Mesothelial cell of epicardium (in vitro differentiated cells): ENCODE measurements at places on chromosomes 1 and 21.
A peak's percentile ranks its signal among the peaks of the same experiment; 100 is the strongest.

- DNase-seq, result no peak
Observed at GRCh38 chr1:215001419-215002021, 81.0 kb upstream of the KCNK2 start.

DNA sequence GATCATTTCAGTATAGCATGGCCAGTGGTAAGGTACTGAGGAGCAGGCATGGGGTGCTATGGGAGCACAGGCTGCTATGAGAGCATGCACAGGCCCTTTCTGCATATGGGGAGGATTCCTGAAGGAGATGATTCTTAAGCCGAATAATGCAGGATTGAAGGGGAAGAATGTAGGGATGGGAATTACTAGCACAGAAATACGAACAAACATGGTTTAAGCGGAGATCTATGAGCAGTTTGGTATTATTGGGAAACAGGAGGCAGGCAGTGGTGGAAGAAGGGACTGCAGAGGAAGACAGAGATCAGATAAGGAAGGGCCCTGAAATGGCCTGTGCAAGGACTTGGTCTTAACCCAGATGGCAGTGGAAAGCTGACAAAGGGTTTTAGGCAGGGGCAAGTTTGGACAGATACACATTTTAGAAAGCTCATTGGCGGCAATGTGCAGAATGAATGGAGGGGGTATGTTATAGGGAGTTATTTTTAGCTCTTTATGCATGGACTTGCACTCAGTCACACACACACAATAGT lies 1.7 kb downstream of the OSCP1 start:
- no peak for DNase-seq

DNA sequence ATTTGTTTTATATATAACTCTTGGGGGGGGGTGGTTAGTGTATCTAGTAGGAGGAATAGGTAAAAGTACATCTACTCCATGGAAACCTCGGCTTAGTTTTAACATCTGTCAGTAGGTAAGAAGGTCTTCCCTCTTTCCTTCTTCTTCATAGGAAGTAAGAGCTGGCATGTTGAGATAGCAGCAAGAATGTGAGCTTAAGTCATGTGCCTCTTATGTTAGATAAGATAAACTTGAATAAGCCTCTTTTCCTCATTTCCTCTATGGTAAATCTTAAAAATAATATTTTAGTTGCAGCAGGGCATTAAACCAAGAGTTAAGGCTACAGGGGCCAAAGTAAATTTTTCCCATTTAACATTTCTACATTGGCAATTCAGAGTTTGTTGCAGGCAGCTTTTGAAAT lies 100.4 kb downstream of the MAP3K21 start:
- no peak for DNase-seq

DNA sequence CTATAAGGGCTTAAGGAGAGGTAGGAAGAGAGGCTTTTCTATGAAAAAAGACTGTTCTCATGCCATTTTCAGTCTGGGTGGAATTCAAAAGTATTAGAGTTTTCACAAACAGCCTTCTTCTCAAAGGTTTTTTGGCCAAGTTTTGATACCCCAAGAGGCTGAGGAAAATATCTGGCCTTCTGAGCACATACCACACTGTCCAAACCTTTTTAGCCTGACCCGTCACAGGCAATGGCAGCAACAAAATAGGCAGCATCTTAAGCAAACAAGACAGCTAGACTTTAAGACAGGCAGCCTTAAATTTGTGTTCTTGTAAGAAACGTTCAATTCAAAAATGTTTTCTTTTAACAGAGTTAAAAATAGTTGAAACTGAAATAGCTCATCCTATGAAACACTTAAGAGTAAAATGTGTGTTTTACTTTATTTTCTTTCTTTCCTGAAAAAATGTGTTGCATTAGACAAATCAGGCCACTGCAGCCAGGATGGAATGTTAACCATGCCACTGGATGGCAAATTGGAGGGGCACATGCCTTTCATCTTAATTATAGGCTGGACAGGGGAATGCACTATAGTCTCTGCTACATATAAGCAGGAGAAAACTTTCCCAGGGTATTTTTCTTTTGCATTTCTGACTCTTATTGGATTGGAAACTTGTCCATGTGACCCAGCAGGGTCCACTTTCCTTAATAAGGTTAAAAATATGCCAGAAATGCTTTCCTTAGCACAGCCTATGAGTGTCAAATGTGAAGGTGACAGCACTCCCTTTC lies 315.0 kb downstream of the TGFB2 start:
- no peak for DNase-seq

DNA sequence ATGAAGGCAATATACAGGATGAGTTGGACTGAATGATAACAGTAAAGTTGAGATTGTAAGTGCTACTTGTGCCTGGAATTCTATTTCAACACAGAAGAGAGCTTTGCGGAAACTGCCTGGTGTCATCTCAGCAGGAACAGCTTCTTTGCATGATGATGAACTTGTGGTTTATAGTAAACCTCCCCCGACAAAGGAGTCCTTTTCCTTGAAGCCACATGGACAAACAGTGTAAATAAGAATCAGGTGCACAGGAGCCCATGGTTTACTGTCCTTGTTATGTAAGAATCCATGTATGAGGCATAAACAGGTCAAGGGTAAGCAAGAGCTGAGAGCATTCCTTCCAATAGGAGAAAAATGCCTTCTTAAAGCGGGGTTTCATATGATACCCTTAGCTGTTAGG lies 66.2 kb downstream of the PCNX2 start:
- DNase-seq, result no peak

- no peak for DNase-seq
Observed at GRCh38 chr21:38931291-38931690, 125.6 kb downstream of the ETS2 start.

DNA sequence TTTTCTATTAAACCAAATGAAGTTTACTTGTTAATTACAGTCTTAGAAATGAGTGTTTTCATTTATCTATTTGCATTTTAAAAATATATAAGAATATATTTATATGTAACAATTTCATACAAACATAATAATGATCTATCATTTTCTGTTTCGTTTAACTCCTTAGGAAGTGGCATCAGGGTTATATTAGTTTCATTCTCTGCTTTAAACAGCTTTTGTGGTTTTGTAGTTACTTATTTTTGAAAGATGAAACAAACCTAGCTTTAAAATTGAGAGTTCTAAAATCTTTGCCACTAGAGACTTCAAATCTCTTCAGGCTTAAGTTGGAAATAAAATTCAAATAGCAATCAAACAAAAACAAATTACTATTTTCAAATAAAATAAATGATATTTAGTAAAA lies 2110.6 kb downstream of the MRPL39 start:
- DNase-seq, result no peak

DNA sequence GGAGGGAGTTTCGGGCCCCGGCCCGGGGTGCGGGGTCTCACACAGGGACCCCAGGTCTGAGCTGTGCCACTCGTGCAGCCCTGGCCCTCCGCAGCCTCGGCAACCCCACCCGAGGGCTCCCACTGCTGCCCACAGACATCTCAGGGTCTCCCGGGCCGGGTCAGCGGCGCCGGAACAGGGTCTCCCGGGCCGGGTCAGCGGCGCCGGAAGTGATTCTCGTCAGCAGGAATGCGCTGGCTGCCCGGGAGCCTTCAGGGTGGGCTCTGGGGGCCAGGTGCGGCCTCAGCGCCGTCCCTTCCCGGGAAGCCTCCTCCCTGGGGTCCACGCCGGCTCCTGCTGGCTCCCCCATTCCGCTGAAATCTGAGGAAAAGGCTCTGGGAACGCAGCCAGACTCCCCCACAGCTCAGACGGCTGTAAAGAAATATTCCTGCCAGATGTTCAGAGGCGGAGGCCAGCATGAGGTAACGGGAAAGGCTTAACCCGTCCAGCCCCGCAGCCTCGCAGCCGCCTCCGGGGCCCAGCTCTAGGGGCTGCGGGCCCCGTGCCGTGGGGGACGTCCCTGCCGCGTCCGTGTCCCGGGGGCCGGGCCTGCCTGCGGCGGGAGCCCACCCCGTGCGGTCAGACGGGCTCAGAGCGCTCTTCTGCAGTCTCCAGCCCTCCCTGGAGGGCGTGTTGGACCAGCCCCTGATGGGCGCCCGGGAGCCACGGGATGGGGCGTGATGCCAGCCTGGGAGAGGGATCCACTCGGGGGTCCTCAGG lies 8.7 kb upstream of the COL6A1 start:
- peak; percentile 85 for DNase-seq

DNA sequence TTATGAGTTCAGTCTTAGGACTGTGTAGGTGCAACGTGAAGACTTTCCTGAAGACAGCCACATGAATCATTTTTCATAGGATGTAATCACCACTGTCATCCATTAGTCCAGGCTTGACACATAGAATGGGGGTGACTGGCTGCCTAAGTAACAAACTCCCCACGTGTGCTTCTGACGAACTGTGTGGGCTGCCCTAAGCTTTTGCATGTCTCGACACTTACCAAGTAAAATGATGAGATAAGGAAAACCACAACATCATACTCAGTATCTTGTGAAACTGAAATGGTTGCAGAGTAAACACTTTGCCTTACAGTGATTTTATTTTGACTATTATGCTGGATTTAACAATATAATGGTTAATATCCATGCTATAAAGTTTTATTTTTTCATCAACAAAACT lies 19.5 kb downstream of the ERG start:
- no peak for DNase-seq

GRCh38 chr1:220726634-220727033 lies 21.5 kb upstream of the MTARC2 start:
- DNase-seq, result no peak

- no peak for DNase-seq
Observed at GRCh38 chr1:150479927-150480352, 7.3 kb upstream of the TARS2 start.

DNA sequence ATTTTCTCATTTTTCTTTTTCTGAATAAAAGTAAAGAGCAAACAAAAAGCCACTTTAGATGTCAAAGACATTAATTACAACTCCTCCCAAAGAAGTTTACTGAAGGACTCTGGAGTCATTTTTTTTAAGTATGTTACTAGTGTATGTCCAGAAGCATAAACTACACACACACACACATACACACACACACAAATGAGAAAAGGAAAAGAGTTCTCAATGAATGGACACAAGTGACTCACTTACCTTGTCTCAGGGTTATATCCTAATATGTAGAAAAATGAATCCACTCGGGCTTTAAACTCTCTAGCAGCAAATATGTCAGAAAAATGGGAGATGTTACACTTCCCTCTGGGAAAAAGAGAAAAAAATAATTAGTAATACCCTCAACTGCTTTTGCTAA lies 223.1 kb downstream of the SLC45A1 start:
- no peak for DNase-seq

GRCh38 chr1:168319691-168320090 lies 39.0 kb downstream of the TBX19 start:
- no peak for DNase-seq

GRCh38 chr1:219010720-219011119 lies 163.0 kb upstream of the LYPLAL1 start:
- no peak for DNase-seq

GRCh38 chr1:154306151-154306550 lies 14.7 kb upstream of the AQP10 start:
- no peak for DNase-seq

GRCh38 chr1:58720680-58721079 lies 20.8 kb upstream of the MYSM1 start:
- no peak for DNase-seq

GRCh38 chr1:160397651-160398050 lies 2.7 kb upstream of the VANGL2 start:
- no peak for DNase-seq

DNA sequence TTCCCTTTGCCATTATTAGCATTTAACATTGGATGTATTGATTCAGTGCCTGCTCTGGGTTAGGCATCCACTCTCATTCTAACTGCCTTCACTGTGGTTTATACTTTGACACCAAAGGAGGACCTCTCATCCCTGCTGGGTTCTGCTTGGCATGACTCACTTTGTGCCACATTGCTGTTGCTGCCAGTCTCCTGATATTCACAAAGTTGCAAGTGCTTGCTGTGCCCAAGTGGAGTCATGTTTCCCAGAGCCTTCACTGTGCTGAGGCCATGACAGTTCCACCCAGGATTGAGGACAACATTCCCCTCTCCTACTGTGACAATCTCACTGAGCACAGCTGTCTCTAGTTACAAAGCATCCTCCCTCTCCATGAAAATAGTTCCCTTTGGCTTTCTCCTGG lies 519.9 kb upstream of the USP24 start:
- no peak for DNase-seq

DNA sequence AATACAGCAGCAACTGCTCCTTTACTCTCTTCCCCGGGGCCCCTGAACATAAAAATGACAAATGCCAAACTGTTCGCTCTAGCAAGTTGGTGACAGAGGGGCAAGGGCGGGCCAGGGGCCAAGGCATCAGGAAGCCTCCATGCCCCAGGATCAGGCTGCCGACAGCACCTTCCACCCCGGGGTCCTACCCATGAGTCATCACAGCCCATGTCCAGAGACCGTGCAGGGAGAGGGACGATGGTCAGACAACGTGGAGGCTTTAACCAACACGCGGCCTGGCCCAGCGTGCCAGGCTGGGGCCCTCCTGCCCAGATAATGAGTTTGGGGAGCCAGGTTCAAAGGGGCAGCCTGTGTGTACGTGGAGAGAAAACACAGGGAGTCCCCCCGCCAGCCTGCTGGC lies 90.5 kb downstream of the CASZ1 start:
- DNase-seq, result no peak

DNA sequence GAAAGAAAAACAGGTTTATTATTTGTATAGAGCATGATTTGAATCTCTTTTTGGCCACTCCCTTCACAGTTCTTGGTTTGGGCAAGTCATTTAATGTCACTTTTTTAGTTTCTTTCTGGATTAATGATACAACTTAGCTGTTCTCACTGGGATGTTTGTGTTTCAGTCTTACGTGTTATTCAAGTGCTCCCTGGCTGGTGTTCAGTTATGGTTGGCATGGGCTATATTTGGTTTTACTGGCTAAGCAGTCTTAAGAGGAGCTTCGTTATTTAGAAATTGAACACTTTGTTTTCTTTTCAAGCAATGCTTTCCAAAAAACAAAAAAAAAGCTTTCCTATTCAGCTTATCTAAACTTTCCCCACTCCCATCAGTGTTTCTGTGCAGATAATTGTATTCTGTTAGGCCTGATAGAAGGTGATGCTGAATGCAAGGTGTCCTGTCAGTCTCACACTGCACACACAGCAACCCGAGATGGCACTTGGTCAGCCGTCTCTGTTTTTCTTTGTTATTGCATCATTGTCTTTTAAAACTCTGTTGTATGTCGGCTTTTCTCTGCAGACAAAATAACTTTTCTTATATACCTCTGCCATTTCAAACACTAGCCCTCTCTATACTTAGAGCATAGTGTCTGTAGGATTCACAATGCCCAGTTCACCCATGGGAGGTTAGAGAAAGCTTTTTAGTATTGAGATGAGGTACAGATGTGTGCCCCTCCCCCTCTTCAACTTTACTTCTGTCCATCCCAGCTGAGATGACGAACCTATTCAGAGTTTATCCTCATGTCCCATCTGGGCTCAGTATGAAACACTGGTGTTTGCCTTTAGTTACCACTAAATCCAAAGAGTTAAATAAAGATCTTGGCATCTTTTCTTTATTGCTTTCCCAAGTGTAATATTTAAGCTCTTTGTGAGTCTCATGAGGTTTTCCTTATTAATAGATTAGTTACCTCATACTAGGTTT lies 80.2 kb downstream of the VPS13D start:
- DNase-seq, result no peak

DNA sequence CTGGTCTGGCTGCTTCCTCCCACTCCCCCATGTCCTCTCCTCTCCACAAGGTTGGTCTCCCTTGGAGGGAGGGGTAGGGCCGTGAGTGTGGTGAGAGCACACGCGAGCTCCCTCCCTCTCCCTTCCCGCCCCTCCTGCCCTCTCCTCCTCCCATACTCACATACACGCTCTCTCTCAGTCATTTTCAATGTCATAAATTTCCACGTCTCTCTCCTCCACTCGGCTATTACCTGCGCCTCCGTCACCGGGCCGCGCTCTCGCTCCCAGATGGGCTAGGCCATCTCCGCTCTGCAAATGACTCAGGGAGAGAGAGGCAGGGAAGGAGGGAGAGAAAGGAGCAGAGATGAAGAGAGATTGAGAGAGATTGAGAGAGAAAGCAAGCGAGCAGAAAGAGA lies 36.7 kb upstream of the DMBX1 start:
- DNase-seq, result no peak

- no peak for DNase-seq
Observed at GRCh38 chr21:32389337-32390015, 3.3 kb downstream of the URB1 start.
